Activated naive CD8-positive, alpha-beta T cell treated with anti-CD3 and anti-CD28 coated beads, Interleukin-2, amount 50 U/mL, for 24 hours (primary cell): ENCODE measurements at places on chromosomes 1 and 21.
A peak's percentile ranks its signal among the peaks of the same experiment; 100 is the strongest.

GRCh38 chr1:233343262-233343661 is 15.7 kb downstream of the MAP3K21 start:
- no peak for DNase-seq

DNA sequence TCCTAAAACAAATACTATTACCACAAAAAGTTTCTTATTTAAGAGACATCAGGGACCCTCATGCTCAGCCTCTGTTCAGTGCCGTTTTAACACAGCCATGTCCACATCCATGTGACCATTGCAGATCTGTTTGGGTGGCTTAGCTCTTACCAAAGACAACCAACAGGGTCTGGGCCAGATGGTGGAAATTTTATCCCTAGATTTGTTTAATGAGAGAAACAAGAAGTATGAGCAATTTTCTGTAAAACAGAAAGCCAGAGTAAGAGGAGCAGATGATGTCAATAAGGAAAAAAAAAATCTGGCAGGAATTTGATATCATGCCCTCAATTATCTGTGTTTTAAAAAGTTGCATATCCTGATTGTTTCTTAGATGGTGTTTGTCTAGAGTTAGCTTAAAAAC is 299.9 kb downstream of the TM2D1 start:
- DNase-seq, result no peak

DNA sequence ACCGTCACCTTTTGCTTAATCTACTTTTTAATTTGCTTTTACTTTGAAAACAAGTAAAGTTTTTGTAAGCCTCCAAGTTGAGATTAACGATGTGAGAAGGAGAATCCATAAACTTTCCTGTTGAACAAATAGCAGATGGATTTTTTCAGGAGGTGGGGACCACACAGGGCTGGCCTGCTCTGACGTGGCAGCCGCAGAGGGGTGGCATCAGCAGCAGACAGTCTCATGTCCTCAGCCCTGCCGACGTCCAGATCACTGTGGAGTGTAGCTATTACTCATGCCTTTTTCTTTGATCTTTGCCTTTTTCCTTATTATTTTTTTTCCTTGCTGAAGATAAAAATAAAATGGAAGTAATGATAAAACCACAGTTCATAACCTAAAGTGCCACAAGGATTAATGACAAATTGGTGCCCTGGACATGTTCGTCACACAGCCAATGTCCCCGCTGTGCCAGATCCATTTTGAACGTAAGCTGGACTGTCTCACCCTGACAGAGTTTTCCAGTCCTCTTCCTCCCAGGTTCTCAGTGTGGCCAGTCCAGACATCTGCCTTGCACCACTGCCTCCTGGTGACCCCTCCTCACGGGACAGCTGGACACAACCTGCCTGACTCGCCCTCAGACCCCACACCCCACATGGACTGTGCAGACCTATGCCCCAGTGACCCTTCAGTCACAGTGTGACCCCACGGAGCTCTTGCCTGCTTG is 15.4 kb upstream of the ZBTB21 start:
- no peak for DNase-seq

GRCh38 chr1:47514229-47514628 is 76.4 kb downstream of the FOXD2 start:
- DNase-seq, result no peak

DNA sequence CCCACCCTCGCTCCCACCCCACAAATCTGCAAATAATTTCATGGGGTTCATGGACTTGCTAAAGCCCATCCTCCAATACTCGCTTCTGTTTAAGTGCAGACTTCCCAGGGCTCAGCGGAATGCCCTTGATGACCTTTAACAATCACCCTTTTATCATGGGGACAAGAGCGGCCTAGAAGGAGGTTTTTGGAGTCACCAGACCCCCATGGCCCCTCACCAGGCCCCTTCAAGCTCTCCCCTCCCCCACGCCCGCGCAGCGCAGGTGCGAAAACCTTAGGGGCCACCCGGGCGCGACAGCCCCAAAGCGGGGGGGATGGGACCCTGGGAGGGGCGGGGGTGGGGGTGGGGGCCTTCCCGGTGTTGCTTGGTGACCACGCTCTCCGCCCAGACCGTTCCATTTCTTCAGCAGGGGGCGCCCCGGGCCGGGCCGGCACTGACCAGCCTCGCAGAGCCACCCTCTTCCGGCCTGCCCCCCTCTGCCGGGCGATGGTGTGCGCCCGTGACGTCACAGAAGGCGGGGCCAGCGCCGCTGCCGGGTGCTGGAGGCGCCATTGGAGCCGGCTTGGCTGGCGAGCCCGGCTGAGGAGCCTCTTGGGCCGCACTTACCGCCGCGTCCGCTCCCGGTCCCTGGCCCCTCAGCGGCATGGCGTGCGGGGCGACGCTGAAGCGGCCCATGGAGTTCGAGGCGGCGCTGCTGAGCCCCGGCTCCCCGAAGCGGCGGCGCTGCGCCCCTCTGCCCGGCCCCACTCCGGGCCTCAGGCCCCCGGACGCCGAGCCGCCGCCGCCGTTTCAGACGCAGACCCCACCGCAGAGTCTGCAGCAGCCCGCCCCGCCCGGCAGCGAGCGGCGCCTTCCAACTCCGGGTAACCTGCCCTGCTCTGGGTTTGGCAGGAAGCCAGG is at the start of gene AKIRIN1:
TSS of gene AKIRIN1 (plus strand) at position 539 of the 900 bp plus-strand sequence. CDS start at position 644, 105 bp downstream.
- DNase-seq, result peak; percentile 99

- no peak for DNase-seq
Measured at GRCh38 chr21:16330082-16330907, 600.5 kb downstream of the USP25 start.

DNA sequence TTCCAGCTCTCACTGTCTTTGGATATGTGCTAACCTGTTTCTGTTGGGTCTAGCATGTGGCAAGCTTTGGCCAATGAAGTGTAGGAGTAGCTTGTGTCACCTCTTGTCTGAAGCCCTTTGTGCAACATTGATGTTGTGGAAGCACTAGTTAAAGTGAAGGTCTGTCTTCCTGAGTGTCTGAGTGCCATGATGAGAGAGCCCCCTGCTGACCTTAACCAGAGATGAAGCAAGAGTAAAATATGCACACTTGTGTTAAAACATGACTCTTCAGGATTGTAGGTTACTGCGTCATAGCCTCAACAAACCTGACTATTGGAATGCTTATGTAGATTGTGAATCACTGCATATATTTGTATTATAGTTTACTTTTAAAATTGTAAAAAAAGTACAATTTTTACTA is 103.7 kb downstream of the NCAM2 start:
- no peak for DNase-seq

DNA sequence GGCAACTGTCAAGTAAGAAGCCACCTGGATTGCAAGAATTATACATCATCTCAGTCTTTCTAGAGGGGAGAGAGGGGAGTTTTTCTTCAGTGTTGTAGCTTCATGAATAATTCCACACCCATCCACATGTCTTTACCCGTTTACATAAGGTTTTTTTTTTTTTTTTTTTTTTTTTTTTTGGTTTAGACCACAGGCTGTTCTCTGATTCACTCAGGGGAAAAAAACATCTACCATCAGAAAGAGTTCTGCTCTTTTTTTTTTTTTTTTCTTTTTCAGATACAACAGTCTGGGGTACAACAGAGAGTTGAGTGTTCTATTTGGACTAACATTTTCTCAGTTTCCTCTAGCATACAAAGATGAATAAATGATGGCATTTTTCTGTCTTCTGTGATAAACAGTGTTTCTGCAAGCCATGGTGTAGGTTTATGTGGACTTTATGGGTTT is 4.9 kb upstream of the KIF14 start:
- no peak for DNase-seq

- no peak for DNase-seq
Measured at GRCh38 chr1:223824287-223824686, 21.5 kb downstream of the TP53BP2 start.

GRCh38 chr1:55726994-55727393 is 511.8 kb upstream of the USP24 start:
- no peak for DNase-seq

DNA sequence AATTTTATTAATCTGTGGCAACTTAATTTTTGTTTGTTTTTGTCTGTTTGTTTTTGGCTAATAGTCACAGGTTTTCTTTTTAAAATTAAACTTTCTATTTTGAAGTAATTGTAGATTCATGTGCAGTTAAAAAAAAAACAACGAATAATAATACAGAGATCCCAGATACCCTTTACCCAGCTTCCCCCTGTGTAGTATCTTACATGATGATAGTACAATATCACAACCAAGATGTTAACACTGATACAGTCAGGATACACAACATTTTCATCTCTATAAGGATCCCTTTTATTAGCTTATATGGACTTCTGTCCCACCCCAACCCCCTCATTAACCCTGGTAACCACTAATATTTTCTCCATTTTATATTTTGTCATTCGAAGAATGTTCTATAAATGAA is 5.9 kb downstream of the VPS45 start:
- no peak for DNase-seq

- no peak for DNase-seq
Measured at GRCh38 chr1:208433971-208434370, 189.8 kb upstream of the PLXNA2 start.

DNA sequence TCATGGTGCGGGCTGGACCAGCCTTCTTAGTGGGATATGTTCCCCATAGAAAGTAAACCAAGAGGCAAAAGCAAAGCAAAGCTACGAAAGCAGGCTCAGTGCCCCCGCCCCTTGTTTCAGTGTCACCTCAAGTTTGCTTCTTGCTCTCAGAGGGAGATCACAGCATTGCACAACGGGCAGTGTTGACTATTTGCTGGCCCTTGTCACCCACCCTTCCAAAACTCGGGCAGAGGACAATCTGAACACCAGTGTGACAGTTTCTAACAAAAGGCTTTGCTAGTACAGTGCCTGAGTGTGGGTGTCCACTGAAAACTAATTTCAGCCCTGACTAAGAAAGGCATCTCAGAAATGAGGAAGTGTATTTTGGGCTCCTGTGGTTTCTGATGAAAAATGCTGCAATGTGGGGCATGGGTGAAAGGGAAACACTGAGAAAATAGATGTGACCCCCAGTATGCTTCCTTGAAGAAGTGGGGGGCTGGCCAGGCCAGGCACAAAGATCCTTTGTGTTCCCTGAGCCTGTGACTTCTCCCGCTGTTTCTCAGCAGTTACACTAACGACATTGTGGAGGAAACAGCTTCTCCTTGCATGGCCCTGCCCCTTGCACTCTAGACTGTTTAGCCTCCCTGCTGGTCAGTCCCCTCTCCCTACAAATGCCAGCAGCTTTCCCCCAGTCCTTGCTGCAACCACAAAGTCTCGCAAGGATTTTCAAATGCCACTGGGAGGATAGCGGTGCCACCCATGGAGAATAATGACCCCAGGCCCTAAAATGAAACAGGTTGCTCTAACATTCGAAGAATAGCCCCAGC is 33.3 kb upstream of the KCNE1 start:
- DNase-seq, result no peak

GRCh38 chr1:207314816-207315215 is 6.7 kb upstream of the CD55 start:
- DNase-seq, result no peak

DNA sequence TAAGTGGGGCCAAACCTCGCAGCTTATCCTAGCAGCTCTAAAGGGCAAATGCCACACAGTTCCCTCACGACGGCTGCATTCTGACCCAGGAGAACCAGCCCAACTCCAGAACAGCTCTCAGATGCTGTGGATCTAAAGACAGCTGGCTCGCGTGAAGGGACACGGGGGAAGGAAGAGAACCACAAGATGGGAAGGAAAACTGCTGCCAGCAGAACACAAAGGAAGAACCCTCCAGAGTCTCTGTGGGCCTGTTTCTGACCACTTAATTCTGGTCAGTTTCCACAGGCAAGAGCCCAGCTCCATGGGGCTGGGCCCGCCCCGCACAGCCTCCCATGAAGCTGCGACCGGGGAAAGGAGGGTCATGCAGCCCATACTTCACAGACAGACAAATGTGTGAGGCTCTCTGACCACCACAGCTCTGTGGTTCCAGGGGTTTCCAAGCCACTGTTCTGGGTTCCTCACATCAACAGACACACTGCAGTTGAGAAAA is 61.1 kb downstream of the SLC45A1 start:
- DNase-seq, result no peak

GRCh38 chr1:202561726-202562443 is 148.4 kb downstream of the SYT2 start:
- no peak for DNase-seq

DNA sequence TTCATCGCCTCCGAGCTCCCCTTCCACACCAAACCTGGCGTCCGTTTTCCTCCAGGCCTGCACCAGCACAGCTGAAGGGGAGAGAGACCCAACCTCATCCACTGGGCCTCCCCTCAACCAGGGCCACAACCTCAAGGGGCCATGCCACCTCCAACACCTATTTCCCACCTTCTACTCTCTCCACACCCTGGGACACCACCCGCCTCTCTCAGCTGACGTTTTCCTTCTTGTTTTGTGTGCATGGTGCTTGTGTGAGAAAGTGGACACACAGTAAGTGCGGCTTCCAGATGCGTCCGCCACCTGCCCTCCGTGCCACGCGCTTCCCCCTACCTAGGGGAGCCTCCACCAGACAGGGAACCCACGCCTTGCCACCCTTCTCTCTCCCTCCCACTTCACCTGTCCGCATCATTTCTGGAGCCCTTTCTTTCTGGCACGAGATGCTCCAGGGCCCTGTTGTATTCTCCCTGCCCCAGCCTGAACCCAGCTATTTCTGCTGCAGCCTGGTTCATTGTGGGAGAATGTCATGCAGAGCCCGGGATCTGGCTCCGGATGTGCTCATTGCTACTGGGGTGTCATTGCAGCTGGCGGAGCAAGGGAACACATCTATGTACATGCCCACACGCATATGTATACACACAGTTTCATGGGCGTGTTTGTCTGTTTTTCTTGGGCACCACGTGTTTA is 1.3 kb upstream of the GNB1 start:
- no peak for DNase-seq

- no peak for DNase-seq
Measured at GRCh38 chr1:160093624-160094290, 4.7 kb downstream of the IGSF8 start.

GRCh38 chr1:169108863-169109560 is 2.5 kb downstream of the ATP1B1 start:
- no peak for DNase-seq
